Fibroblast of pulmonary artery (primary cell): ENCODE measurements at places on chromosomes 3 and 15.

DNA sequence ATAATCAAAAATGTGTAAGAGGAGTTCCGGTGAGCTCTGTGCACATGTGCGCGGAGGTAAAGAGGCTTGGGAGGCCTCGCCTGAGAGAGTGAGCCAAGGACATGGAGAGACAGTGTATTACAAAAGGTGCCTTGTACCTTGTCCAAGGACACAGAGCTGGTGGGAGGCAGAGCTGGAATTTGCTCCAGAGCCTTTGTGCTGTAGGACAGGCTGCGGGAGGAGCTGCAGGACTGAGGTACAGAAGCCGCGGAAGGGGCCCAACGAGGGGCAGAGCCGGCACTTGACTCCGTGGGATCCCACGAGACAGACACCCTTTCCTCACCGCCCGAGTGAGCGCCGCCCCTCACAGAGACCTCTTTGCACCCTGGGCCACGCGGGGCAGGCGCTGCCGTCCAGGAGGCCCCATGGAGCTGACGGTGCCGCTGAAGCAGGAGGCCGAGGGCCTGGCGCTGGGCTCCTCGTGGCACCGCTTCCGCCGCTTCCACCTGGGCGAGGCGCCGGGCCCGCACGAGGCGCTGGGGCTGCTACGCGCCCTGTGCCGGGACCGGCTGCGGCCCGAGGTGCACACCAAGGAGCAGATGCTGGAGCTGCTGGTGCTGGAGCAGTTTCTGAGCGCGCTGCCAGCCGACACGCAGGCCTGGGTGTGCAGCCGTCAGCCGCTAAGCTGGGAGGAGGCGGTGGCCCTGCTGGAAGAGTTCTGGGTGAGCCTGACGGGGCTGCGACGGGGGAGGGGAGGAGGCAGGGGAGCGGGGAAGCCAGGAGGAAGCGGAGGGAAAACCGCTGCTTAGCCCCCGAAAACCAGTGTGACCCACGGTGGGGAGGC, 68.7 kb downstream of the SLTM start:
- peak; percentile 33 for DNase-seq

DNA sequence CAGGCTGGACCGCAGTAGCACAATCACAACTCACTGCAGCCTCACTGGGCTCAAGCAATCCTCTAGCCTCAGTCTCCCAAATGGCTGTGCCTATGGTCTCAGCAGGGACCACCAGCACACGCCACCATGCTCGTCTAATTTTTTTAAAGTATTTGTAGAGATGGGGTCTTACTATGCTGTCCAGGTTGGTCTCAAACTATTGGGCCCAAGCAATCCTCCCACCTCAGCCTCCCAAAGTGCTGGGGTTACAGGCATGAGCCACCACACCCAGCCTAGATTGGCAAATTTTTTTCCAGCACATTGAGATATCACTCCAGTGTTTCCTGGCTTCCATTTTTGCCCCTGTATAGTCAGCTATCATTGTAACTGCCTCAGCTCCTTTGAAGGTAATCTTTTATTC, 18.3 kb downstream of the TBC1D5 start:
- DNase-seq = no peak

GRCh38 chr3:139715743-139716360, 38.1 kb upstream of the NMNAT3 start:
- DNase-seq = no peak

DNA sequence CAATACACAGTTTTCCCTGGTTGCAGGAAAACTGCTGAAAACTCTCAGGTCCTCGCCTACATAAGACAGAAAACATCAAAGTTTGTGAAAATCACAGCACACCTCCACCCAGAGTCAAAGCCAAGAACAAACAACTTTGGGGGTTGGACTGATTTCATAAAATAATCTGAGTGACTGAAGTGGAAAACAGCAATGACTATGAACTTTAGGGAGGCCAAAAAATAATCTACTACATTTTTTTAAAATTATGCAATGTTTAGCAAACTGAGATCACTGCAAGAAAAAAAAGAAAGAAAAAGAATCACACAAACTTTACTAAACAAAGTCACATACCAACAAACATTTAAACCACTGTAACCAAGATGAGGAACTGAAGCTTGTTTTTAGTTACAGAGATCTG, 15.9 kb upstream of the FOXP1 start:
- DNase-seq = no peak

DNA sequence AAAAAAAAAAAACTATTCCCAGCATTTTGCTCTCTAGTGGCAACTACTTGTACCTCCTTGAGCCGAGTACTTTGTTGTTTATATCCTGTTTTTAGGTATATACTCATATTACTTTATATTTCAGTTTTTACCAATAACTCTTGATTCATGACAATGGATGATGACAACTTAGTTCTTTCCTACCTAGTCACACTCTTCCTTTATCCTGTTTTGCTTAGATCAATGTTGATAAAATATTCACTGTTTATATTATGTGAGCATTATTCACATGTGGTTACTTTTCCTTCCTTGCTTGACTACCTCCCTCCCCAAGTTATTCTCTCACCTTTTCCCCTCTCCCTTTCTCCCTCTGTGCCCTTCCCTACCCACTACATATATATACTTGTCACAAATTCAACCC, 53.7 kb downstream of the NKIRAS1 start:
- no peak for DNase-seq

DNA sequence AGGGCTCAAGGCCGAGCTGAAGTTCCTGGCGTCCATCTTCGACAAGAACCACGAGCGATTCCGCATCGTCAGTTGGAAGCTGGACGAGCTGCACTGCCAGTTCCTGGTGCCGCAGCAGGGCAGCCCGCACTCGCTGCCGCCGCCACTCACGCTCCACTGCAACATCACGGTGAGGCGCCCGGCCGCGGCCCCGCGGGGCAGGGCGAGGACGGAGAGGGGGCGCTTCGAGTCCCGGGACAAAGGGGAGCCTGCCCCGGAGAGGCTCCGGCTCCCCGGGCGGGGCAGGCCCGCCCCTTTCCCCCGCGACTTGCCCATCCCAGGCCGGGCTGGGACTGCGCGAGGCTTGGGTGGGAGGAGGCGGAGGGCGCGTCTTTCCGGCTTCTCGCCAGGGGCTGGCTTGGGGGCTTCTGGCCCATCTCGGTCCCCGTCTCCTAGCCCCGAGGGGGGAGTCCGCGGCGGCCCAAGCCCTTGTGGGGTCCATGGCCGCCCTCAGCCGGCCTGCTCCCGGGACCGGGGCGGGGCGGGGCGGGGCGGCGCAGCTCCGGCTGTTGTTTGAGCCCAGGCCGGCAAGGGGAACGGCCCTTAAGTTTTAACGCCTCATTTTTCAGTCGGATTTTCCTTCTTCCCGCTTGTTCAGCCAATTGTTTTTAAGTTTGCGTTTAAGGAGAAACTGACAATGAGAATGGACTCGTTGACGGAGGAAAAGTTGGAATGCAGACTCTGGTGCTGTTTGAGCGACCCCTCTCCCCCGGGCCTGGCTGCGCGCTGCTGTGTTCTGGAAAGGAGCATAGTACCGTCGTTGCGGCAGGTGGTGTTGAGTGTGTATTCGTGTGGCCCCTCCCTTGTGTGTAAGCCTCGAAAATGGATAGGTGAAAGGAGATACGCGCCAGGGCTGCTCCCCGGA, 683 bp downstream of the UBE2Q2 start:
- peak; percentile 45 for DNase-seq

GRCh38 chr3:121063628-121064027, 155.6 kb downstream of the STXBP5L start:
- DNase-seq = no peak

DNA sequence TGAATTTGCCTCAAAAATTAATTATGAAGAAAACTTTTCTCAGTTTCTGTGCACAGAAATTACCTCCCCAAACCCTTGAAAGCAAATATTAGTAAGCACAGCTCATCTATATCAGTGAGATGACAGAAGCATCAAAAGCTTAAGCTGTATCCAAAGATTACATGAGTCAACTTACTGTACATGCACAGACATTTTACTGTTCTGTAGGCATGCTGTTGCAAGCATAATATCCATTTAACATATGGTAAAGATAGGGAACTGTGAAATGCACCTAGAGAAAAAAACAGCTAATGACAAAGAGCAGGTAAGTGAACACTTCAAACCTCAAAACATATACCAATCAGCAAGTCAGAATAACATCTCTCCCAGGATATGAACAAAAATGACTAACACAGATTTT, 20.9 kb downstream of the SHOX2 start:
- DNase-seq = no peak

DNA sequence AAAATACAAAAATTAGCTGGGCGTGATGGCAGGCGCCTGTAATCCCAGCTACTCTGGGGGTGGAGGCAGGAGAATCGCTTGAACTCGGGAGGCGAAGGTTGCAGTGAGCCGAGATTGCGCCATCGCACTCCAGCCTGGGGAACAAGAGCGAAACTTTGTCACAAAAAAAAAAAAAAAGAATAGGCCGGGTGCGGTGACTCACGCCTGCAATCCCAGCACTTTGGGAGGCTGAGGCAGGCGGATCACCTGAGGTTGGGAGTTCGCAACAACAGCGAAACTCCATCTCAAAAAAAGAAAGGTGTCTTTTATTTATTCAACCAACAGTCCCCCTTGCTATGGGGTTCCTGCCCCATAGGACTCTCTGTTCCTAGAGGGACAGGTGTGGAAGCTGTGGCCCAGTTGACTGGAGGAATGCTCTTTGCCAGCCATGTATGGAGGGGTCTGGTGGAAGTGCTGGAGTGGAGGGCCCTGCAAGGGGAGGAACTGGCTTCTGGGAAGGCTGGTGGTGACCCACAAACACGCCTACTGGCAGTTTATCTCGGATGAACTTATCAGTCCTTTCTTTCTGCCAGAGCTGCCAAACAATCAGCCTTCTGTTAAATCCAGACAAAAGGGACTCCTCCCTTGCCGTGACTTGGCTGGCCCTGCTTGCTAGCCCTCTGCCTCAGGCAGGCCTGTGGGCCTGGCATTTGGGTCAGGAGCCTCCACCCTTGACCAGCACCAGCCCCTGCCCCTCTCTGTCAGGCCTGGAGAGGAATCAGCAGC, 4.6 kb upstream of the DAG1 start:
- DNase-seq = peak; percentile 45

DNA sequence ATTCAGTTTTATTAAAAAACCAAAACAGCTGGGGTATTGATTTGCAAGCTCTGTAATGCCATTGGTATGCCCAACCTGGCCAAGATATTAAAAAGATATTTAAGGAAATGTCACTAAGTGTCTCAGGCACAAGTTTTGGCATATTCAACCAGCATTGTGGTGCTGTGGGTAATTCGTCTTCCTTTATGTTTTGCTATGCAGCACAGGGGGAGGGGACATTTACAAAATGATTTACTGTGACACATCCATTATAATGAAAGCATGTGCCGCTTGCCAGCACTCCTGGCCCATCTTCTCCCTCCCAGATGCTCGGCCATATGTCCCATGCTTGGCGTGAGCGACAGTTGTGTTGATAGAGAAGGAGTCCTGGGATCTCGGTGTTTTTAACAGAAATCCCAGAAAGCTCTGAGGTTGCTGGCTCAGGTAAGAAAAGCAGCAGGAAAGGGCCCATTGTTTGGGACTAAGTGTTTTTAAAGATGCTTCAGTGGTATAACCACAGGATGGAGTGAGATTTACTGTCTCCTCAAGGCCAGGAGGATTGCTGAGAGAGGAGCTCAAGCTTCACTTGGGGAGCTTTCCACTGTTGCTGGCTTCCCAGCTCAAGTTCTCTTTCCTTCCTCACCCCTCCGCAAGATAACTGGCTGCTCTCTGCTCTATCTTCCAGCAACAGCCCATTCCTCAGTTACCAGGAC, 158.2 kb upstream of the TSC22D2 start:
- no peak for DNase-seq

- no peak for DNase-seq
Observed at GRCh38 chr3:176766862-176767261, 430.4 kb downstream of the TBL1XR1 start.

DNA sequence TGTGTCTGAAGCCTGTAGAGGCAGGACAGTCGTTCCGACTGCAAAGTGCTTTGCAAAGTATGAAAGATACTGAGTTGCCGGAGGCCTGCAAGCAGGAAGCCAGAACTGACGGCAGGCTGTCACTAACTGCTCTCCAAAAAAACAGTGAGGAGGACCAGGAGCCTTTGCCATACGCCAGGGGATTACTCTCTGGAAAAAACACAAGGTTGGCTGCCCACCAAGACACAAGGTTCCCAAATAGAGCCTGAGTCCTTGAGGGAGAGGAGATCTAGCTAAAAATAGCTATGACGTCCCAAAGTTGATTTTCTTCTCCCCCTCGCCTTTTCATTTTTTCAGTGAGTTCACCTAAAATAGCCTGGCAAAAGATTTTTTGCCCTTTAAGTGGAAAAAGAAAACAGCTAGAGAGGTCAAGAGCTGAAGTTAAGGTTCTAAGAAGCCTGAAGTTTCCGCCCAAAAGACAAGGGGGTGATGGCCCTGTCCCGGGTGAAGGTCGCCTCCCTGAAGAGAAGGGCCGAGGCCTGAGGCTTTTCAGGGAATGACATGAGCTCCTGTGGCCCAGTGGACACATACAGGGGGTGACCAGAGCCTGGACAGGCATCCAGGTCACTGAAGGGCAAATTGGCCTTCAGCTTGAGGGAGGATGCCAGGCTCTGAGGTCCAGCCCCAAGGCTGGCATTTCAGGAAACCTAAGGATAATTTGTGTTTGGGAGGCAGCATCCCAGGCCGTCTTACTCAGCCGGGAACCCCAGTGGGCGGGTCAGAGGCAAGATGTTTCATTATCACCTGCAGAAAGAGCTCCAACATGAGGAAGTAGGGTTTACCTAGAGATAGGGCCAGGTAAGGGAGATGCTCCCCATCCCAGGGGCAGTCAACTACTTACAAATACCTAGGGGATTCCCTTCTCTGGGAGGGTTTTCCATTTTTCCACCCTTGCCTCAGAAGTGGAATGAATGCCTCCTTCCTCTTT, 44.9 kb upstream of the DGKG start:
- no peak for DNase-seq

DNA sequence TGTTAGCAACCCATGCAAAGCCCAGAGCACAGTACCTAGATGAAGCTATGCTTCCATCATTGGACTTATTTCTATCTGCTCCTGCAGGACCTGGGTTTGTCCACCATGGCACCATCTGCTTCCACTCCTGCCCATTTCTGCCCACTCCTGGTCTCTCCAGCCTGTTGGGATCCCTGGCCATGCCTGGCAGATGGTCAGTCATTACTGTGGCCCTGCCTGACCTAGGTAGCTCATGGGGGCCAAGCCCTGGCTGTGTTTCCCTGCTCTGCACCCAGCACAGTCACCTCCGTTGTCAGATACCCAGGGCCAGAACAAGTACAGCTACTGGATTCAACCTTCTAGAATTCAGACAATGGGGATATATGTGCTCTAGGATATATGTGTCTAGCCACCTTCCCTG, 185.8 kb upstream of the TLE3 start:
- DNase-seq = no peak

GRCh38 chr3:43248185-43248583, 38.2 kb upstream of the SNRK start:
- no peak for DNase-seq

DNA sequence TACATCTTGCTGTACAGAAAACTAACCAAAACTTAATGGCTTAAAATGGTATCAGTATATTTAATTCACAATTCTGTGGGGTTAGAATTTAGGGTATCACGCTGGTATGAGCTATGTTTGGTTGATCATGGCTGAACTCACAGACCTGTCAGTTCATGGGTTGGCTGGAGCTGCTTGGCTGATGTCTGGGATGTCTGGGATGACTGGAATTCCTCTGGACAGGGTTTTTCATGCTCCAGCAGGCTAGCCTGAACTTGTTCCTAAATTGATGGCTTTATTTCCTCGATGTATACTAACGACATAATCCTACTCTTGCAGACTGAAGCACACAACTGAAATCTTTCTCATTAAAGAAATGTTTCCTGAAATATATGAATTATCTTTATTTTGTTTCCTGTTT, 338.9 kb upstream of the GBE1 start:
- peak; percentile 18 for DNase-seq

GRCh38 chr3:63975723-63976122, 47.6 kb downstream of the PSMD6 start:
- peak; percentile 72 for DNase-seq
